ENCODE measurements at places on chromosomes 16 and 17.
A peak's percentile ranks its signal among the peaks of the same experiment; 100 is the strongest.

GRCh38 chr16:79601092-79601930 is 774 bp upstream of the MAF start:
- no peak for DNase-seq

- DNase-seq, result no peak
Observed at GRCh38 chr17:81908793-81909192, 2.4 kb downstream of the PCYT2 start.

DNA sequence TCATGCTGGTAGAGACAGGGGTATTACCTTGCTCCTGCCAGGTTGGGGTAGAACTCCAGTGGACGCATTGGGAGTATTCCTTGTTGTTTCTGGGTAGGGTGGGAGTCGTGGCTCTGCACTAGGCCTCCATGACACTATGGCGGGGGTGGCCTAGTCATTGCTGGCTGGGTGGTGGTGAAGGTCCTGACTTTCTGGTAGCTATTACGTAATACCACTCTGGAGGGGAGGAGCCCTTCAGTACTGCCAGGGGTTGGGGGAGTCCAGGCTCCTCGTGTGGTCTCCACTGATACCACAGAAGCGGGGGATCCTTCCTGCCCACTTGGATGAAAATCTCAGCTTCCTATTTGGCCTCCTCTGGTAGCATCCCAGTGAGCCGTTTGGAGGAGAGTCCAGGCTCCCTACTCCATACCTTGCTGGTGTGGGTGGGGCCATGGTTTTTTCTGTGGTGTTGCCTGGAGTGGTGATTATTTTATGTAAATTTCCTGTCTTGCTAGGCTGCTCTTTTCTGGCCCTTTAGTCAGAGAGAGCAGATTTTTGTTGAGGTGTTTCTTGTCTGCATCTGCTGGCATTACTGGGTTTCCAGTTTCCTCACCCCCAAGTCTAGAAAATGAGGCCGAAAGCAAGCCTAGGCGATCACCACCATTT is 65.8 kb upstream of the GNG13 start:
- no peak for DNase-seq

DNA sequence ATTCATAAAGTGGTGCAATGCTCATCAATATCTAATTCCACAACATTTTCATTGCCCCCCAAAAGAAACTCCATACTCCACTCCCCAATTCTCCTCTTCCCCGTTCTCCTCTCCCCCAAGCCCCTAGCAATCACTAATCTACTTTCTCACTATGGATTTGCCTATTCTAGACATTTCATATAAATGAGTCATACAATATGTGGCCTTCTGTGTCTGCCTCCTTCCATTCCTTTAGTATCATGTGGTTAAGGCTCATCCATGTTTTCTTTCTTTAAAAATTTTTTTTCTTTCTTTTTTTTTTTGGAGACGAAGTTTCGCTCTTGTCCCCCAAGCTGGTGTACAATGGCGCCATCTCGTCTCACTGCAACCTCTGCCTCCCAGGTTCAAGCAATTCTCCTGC is 56.3 kb upstream of the HAS3 start:
- DNase-seq, result no peak

DNA sequence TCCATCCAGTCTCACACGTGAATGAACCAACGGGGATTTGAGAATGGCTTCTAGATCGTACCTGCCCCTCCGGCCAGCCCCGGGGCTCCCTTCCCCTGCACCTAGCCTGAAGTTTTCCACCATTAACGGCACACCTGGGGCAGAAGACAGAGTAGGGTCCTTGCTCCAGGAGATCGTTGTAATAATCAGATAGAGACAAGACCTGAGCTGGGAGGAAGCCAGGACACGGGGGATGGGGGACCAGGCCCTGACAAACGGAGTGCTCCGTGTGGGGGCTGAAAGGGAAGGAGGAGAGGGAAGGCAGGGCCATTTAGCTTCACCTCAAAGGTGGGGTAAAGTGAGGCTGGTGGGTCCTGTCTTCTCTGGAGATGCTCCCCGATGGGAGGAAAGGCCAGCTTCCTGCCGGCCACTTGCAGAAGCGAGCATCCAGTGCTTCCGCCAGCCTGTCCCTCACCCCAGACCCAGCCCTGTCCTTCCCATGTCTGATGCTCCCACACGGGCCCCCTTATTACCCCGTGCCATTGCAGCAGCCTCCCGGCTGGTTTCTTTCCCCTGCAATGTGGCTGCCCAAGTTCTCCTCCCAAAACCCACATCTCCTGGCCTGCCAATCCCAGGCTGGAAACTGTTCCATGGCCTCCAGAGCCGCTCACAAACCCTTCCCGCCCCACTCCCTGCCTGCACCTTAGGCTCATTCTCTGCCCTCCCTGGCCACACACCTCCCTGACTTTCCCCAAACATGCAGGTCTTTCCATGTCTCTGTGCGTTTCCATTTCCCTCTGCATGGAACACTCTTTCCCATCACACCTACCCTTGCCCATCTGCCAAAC is 79.3 kb downstream of the MRC2 start:
- no peak for DNase-seq

GRCh38 chr17:3048727-3049471 is 14.5 kb downstream of the OR1D5 start:
- DNase-seq, result peak; percentile 92

GRCh38 chr17:50604513-50604912 is 30.2 kb upstream of the ABCC3 start:
- DNase-seq, result no peak

DNA sequence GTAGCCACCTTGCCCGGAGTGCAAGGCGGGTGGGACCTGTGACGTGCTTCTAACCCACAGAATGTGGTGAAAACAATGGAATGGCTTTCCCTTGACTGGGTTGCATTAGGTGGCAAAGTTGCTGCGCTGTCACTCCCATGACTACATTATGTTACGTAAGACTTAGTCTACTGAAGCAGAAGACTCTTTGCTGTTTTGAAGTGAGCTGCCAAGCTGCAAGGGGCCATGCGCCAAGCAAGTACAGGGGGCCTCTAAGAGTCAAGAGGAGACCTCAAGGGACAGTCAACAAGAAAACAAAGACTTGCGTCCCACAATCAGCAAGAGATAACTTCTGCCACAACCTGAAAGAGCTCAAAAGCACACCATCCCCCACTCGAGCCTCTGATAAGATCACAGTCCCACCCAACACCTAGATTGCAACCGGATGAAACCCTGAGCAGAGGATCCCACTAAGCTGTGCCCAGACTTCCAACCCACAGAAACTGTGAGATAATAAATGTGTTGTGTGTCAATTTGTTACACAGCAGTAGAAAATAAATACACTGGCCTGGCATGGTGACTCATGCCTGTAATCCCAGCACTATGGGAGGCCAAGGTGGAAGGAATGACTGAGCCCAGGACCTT is 16.5 kb downstream of the ANKRD11 start:
- DNase-seq, result no peak
